CD14-positive monocyte (primary cell): ENCODE measurements at places on chromosomes 7 and 10.

DNA sequence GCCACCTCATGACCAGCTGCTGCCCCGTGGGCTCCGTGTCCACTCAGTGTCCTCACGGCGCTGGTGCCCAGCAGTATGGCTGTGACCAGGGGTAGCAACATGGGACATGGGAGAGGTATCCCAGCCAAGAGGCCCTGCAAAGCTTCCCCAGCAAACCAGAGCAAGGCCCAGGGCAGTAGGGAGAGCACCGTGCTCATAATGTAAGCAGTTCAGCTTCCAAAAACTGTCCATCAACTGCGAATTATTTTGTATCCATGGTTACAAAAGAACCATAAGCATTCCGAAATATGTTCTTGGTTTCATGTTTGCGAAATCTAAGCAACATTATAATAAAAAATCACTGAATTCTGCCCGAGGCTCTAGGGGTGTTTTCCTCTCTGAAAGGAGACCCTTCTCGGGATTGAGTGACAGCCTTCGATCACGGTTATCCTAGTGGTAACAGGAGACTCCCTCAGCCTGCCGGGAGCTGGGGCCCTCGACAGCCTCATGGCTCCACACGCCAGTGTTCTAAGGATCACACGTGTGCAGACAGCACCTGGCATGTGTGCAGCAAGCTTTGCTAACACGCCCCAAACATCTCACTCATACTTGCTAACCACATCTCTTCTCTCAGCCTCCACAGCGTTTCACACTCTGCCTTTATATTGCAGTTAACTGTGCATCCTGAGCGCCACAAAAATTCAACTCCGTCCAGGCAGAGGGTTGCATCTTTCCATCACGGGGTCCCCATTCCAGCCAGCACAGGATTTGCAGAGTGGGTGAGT, 117.6 kb downstream of the DIP2C start:
- no peak for DNase-seq

- no peak for DNase-seq
These were observed 43.5 kb downstream of the MTPN start for GRCh38 chr7:135933509-135934188.

DNA sequence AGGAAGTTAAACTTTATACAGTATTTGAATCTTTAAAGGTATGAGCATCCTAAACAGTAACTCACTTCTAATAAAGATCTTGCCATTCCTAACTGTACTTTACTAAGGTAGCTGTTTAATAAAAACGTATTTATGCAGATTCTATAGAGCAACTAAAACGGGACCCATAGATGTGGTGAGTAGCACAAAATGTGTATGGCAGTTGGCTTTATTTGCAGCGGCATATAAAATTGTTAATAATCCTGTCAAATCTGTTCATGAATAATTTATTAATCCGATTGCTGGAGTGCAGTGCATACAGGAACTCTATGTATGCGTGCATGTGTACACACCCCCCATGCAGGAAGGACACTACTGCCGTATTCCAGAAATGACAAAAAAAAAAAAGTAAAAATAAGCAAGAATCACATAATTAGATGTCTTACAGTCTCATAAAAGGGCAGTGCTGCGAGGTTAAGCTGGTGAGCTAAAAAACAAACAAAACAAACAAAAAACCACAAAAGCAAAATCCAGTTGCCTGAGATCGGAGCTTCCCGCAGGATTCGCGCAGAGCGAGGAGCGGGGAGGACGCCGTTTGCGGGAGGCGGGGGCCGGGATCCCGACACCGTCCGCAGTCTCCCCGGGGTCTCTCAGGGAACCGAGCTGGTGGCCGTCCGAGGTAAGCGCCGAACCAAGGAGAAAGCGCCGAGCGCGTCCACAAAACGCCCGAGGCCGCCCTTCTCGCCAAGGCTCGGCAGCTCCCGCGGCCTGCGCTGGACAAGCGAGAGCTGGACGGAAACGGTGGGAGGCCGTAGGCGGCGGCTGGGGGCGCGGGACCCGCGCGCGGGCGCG, 518 bp upstream of the COMMD3 start:
- DNase-seq: no peak

DNA sequence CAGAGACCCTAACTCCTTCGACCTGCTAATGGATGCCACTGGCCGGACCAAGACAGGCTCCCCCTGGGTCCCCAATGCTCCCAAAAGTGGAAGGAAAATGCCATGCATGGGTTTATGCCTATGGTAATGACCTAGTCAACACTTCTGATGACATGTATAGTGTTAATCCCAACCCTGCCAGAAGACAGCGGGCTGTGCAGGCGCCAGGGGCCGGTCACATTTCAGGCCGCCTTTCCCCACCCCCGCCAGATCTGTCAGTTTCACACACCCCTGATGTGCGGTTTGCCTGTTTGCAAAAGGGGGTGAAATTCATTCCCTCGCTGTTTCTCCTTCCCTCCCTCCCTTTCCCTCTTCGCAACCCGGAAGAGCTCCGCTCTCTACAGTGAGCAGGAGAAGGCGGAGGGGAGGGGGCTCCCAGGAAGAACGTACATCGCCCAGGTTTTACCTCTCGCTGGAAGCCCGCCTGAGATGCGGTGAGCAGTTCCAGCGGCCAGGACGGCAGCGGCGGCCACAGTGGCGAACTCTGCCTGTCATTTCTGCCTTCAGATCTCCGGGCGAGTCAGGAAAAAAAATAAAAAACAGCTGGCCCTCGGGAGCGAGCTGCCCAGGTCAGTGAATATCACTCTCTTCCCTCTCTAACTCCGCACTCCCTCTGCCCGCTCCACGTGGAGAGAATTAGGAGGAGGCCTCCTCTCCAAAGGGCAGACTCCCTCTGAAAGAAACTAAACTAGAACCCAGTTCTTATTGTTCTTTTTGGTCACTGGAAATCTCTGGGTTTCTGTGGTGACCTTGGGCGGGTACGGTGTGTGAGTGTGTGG, 9.4 kb upstream of the GATA3 start:
- DNase-seq: no peak

GRCh38 chr7:85554236-85555178, 367.7 kb upstream of the SEMA3D start:
- peak; percentile 18 for DNase-seq

DNA sequence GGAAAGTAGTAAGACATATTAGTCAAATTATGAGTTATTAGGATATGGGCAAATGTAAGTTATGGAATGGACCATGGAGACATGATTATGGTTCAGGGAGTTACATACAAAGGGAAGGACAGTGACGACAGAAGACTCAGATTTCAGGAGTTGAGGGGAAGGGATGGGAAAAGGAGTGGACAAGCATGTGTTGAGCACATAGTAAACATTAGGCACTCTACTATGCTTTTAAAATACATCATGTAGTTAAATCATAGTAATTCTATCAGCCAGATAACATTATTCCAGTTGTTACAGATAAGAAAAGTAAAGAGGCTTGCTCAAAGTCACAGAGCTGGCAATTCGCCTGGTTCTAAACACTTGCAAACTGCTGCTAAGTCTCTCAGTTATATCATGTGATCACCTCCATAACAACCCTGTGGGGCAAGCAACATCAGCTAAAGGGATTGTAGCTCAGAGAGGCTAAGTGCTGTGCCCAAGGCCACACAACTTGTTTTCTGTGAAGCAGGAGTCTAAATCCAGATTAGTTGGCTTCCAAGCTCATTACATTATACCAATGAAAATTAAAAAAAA, 115.2 kb upstream of the MDFIC start:
- DNase-seq: no peak

DNA sequence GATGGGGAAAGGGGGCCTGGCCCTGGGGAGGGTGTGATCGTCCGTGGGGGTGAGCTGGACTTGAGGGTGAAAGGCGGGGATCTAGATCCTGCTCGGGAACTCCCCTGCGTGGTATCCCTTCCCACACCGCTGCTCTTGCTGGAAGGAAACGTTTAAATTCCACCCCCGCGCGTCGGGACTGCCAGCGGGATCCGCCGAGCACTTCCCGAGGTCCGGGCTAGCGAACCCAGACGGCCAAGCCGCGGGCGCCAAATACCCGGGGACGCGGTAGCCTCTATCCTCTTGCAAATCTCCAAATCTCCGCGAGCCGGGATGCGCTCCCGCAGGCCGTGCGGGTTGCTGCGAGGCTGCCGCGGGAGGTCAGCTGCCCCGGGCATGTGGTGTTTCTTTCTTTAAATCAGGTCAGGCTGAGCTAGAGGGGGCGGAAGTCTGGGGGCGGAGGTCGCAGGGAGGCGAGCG, 904 bp downstream of the NPTX2 start:
- DNase-seq: no peak

- DNase-seq: no peak
These were observed 120.1 kb upstream of the ZMIZ1 start for GRCh38 chr10:78948621-78949030.

DNA sequence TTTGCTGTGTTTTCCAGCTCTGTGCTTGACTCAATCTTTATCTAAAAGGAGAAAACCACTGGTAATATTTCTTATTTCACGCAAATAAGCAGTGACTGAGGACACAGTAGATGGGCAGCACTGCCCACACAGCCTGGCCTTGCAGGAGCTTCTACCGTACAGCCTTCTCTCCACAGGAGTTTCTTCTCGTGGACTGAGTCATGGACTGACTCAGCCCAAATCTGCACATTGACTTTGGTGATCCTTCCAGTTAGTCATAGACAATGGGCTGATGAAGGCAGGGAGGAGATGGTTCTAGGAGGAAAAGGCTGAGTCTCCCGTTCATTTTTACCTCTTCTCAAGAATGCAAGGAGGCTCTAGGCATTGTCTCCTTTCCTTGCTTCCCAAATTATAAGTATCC, 200.7 kb downstream of the RAPGEF5 start:
- DNase-seq: peak; percentile 7

GRCh38 chr7:122183106-122183505, 39.1 kb upstream of the AASS start:
- DNase-seq: no peak

DNA sequence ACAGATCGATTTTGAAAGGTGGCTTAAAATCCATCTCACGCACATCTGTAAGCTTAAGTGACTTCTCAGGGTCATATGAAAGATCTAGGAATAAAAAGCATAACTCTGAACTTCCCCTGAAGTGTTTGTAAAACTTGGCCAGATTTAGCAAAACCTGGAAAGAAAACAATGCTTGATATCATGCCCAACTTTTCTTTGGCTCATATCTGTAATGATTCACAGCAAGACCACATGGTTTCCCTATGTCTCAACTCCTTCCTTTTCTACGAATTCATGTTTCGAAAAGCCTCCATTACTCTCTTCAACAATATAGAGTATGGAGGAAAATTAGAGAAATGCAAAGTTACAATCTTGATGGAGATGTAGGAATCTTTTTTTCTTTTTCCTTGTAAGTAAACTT, 20.1 kb upstream of the CABCOCO1 start:
- no peak for DNase-seq

- no peak for DNase-seq
These were observed 3.9 kb upstream of the GLCCI1 start for GRCh38 chr7:7964691-7965090.

DNA sequence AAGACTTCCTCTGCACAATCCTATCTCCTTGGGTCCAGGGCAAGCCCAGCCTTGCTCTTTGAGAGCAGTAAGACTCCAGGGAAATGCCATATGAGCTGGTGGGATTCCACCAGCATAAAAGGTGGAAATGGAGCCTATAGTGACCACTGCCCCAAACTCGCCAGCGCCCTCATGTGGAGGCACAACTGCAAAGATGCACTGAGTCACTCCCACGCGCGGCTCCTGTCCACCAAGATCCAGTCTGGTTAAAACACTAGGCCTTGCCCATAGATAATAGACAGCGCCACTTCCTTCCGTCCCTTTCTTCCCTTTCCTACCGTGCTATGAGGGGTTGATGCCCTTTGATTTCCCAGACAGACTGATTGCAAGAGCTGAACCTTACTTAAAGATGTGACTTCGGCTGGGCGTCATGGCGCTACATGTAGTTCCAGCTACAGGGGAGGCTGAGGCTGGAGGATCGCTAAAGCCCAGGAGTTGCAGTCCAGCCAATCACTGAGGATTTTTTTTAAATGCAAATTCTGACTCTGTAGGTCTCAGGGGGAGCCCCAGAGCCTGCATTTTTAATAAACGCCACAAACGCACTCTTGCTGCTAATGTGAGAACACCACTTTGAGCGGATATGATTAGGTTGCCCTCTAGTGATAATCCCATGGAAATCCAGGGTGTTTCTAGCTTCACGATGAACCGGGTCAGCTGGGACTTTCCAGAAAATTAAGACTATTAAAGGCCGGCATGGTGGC, 136.5 kb downstream of the EPC1 start:
- peak; percentile 37 for DNase-seq

DNA sequence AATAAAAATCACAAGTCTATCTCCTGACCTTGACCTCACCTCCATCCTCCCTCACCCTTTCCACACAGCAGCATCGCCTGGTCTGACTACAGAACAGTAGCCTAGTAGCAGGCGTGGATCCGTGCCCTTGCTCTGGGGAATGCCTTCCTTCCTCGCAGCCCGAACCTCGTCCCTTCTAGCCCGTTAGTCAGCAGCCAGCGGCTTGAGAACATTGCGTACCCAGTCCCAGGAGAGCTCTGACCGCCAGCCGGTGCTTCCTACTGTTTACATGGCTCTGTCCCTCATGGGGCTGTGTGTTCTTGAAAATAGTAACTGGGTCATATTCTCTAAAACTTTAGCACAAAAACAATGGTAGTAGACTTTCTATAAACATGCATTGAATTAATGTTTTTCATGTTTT, 682.7 kb upstream of the IGFBP3 start:
- no peak for DNase-seq

GRCh38 chr7:93813514-93813913, 77.0 kb downstream of the TFPI2 start:
- no peak for DNase-seq

- no peak for DNase-seq
These were observed 57.5 kb downstream of the KLHDC10 start for GRCh38 chr7:130127821-130128317.

DNA sequence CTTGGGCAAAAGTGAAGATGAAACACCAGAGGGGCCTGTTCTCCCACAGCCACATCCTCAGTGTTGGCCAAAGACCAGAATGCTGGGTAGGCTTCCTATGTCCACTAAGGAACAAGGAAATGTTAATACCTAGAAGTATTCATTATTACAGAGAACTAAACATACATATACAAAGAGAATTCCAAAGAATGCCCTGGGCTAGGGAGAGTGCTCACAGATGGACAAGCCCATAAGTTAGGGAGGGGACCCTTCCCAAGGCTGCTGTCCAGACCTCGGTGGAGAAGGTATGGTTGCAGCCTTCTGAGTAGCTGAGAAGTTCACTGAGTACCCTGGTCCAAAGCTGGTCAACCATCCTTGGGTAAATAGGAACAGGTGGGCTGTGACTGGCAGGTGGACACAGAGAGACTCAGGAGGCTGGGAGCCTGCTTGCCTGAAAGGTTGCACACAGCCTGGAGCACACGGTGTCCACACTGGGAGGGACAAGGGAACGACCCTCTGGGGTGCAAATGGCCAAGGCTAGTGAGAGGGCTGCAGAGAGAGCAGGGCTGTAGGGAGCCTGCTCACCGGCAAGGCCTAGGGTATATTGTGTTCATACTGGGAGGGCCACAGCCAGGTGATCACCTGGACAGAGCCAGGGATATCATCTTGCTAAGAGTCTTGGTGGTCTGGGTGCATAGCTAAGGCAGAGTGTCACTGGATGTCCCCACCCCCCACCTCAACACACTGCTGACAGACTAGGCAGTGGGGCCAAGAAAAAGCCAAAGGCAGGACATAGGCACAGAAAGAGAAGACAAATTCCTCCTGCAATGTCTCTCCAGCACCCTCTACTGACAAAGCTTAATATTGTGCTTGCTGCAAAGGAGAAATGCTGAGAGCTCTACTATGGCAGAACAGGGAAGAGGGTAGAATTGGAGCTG, 40.3 kb downstream of the CPVL start:
- DNase-seq: peak; percentile 35

GRCh38 chr7:51481421-51481820, 164.8 kb upstream of the COBL start:
- no peak for DNase-seq

GRCh38 chr10:94123258-94123995, 129.7 kb downstream of the PLCE1 start:
- DNase-seq: no peak
